ENCODE measurements at places on chromosomes 11 and 22. TPM values are rescaled to one million over a fixed set of nuclear protein-coding genes. Genes with fewer than 3 reads are reported as not detected.

DNA sequence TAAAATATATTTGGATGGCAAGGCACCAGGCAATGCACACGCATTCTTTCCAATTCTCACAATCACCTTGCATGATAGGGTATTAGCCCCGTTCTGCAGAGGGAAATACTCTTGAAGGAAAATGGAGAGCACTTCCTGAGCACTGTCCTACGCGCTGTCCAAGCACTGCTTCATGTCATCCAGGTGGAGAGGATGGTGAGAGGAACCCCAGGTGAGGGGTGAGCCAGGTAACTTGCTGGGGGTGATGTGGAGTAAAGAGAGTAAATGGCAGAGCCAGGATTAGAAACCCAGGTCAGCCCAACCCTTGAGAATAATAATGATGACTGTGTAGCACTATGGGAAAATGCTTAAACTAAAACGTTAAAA lies 711 bp upstream of the PACSIN2 start:
- no peak for DNase-seq

DNA sequence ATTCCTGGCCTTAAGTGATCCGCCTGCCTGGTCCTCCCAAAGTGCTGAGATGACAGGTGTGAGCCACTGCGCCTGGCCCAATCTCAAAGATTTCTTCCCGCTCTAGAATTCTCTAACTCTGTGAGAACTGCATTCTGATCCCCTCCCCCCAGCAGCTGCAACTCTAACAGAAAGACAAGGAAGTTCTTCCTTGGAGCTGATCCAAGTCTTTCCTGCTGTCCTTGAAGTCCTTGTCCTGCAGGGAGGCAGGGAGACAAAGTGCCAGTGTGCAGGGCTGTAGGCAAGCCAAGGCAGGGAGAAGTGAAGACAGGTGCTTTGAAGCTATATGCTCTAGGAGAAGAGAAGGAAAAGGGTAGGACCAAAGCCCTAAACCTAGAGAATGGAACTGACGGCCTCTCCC lies 9.5 kb upstream of the GGA1 start:
- DNase-seq = peak; percentile 59

DNA sequence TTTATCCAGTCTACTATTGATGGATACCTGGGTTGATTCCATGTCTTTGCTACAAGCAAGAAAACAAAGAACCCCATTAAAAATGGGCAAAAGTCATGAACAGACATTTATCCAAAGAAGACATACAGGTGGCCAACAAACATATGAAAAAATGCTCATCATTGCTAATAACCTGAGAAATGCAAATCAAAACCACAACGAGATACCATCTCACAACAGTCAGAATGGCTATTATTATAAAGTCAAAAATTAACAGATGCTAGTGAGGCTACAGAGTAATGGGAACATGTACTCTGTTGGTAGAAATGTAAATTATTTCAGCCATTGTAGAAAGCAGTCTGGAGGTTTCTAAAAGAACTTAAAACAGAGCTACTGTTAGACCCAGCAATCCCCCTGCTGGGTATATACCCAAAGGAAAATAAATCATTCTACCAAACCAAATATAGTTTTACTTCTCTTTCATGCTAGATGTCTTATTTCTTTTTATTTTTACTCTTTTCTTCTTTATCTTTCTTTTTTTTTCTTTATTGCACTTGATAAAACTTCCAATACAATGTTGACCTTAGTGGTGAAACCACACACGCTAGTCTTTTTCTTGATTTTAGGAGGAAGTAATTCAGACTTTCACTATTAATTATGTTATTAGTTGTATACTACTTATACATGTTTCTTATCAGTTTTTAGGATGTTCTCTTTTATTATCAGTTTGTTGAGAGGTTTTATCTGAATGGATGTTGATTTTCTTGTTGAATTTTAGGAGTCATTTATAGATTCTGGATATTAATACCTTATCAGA lies 14.3 kb downstream of the TRIM22 start:
- DNase-seq = no peak

GRCh38 chr11:11568651-11569229 lies 53.1 kb downstream of the GALNT18 start:
- no peak for DNase-seq

DNA sequence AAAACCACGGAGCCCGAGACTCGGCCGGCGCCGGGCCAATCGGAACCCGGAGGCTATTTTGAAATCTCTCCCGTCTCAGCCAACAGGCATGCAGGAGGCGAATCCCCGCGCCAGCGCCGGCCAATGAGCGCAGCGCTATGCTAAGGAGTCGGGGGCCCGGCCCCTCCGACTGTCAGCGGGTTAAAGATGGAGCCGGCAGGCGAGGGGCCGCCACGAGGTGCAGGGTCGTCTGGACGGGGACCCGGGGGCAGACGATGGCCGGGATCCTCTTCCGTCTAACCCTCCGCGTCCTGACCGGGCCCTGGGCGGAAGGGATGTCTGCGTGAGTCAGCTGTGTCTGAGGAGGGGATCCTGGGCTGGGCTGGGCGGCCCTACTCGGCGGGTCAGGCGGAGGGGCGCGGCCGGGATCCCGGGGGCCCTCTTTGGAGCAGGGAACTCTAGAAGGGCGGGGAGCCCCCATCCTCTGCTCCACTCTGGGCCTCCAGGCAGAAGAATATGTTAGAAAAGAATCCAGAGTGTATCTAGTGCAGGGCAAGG lies 10.0 kb downstream of the SDF2L1 start:
- DNase-seq = peak; percentile 99

DNA sequence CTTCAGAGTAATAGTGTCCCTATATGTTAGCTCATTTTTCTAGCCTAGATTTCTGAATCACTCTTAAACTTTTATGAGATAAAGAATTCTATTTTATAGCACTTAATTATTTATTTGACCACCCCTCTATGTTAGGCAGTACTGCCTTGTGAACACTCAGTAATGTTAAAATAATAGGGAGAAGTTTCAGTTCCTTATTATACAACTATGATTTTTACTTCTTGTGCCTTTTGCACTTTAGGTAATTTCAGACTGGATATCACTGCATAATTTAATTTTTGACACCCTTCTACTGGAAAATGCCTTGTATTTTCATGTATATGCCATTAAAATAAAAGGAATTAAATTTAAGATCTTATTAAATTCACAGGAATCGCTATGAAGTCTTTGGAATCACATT lies 3.1 kb downstream of the BCO2 start:
- DNase-seq = no peak

- no peak for DNase-seq
Measured at GRCh38 chr11:34271727-34272126, 86.1 kb downstream of the ABTB2 start.

DNA sequence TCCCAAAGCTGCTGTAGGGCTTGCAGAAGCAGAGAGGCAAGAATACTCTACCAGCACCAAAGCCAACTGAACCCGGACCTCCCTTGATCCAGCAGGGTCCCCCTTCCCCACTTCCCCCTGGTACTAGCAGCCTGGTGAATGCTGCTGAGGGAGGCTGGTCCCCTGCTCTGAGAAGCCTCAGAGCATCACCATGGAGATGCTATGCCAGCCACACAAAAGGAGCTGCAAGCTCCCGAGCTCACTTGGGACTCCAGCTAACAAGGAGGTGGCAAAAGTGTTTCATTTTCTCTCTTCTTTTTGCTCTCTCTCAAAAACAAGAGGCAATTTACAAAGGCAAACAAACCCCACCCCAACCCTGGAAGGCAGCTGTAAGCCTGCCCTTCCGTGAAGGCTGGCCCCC lies 509.8 kb downstream of the BUD13 start:
- no peak for DNase-seq

DNA sequence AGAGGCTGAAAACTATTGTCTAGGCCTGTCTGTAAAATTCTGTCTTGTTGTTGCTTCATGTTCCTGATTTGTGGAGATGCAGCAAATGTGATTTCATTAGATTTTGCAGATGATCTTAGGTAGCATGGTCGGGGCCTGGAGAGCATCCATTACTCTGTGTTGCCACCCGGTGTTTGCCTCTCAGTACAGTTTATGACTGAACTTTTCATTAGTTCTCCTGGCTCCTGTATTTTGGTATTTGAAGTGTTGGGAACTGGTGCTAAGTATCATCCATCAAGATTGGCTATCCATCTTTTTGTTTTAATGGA lies 7.7 kb downstream of the YWHAH start:
- DNase-seq = peak; percentile 17

GRCh38 chr11:114085965-114086793 lies 26.7 kb downstream of the ZBTB16 start:
- DNase-seq = no peak

DNA sequence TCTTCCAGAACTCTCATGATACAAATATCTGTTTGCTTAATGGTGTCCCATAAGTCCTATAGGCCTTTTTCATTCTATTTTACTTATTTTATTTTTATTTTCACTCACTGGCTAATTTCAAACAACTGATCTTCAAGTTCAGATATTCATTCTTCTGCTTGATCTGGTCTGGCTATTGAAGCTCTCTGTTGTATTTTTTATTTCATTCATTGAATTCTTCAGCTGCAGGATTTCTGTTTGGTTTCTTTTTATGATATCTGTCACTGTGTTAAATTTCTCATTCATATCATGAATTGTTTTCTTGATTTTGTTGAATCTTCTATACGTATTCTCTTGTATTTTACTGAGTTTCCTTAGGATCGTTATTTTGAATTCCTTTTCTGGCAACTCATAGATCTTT lies 2.6 kb upstream of the OR10A3 start:
- DNase-seq = no peak

DNA sequence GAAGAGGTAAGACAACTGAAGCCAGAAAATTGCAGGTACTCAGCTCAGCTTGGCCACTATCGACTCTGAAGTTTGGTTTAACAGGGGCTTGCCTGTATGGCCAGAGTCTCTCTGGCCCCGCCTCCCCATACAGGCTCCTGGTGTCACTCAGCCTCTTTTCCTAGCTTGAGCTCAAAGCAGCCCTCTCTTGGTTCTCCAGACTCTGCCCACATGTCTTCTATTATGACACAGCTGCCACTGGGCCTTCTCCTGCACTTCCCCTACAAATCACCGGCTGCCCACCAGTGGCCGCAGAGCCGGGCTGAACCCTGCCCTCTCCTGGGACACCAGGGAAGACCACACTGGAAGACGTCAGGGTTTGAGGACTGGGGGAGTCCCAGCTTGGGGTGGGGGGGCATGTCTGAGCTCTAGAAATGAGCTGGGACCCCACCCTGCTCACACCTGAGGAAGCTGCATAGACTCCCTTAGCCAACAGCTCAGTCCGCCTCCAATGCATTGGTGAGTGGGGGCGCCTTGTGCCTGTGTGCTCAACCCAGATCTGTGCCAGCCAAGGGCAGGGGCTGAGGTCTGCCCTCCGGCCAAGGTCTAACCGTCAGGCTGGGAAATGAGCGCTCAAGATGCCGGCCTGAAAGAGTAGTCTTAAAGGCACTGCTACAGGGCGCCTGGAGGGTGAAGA lies 94.4 kb upstream of the LMO1 start:
- DNase-seq = peak; percentile 75

- peak; percentile 71 for DNase-seq
Measured at GRCh38 chr11:1205121-1205986, 17.5 kb upstream of the MUC5B start.

DNA sequence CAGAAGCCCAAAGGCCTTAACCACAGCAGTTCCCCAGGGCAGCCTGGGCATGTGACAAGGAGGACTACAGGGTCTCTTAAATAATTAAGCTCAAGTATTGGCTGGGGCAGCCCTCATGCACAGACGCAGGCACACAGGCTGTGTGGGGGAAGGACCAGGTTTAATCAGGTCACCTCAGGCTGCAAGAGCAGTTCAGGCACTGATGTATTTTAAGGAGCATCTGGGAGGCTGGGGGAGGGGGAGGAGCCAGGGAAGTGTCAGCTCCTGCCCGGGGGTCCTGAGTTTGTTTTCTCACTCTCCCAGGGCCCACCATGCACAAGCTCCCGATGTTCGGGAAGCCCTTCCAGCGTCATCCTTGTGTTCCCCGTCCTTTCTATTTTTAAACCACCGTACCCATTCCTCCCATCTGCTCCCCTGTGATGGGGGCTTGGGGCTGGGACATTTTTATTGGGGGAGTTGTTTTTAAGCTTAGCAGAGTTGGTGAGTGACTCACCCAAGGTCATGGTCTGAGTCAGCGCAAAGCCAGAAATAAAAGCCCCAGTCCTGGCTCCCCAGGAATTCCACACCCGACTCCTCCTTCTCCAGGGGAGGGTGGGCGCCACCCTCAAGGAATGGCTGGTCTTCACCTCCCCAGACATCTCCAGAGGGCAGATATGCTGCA lies 2.4 kb downstream of the CSDC2 start:
- peak; percentile 97 for DNase-seq

DNA sequence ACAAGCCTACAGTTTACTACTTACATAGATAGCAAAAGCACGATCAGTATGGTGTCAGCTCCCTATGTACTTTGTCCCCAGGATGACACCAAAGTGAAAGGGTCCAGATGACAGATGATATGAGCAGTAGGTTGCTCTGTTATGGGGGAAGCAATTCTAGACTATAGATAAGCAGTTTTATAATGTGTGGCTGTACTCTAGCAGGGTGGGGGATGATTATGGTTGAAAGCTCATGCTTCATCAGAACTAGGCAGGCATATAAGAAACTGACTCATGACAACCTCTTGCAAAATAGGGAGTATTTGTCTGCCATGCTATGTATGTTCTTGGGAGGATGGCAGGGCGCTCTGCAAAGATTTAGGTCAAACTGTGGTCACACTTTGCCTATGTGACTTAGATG lies 158.2 kb upstream of the ZBED5 start:
- DNase-seq = no peak

DNA sequence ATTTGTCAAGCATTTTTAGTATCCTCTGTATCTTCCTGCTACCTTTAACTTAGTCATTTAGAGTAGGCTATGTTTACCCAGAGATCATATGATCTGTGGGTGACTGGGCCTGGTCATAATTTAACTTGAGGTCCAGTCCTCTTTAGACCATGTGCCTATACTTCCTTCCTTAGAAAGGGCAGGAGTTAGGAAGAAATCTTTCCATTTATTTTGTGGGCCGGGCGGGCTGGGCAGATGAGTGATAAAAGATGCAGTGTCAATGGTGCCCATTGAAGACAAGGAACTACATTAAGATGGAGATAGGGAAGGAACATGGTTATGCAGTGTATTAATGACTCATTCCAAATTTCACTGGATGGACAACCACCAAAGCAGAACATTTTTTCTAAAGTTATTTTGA lies 30.9 kb upstream of the PDE3B start:
- no peak for DNase-seq

- DNase-seq = no peak
Measured at GRCh38 chr11:7016011-7016410, 4.1 kb downstream of the ZNF214 start.

DNA sequence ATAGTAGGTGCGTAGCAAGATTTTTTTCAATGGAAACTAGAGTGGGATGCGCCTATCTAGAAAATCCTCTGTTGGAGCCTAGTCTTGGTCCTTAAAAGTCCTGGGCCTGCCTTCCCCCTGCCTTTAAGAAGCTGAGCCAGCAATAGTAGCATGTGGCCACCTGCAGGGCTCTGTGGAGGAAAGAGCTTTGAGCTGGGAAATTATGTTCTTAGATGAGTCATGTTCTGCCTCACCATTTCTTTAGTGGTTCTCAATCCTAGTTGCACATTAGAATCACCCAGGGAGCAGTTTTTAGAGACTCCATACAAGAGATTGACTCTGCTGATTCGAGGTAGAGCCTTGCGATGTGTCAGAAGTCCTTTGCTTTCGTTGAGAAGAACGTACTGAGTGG lies 133.5 kb downstream of the COMMD9 start:
- DNase-seq = peak; percentile 68

The OR10A6 gene
- total RNA-seq = under 0.01 TPM

The RHOD gene
- total RNA-seq = 27.5 TPM

The NAP1L4 gene
- 87.8 TPM for total RNA-seq

The MMP27 gene
- total RNA-seq = not detected

The OR5A1 gene
- not detected for total RNA-seq

The ACRV1 gene
- total RNA-seq = not detected

The MPZL3 gene
- 1.8 TPM for total RNA-seq

The TM7SF2 gene
- 10.1 TPM for total RNA-seq

The PRG3 gene
- not detected for total RNA-seq

Measured in osteoblast (primary cell).